ENCODE measurements at places on chromosomes 3 and 15. TPM values are rescaled to one million over a fixed set of nuclear protein-coding genes. Genes with fewer than 3 reads are reported as not detected.

DNA sequence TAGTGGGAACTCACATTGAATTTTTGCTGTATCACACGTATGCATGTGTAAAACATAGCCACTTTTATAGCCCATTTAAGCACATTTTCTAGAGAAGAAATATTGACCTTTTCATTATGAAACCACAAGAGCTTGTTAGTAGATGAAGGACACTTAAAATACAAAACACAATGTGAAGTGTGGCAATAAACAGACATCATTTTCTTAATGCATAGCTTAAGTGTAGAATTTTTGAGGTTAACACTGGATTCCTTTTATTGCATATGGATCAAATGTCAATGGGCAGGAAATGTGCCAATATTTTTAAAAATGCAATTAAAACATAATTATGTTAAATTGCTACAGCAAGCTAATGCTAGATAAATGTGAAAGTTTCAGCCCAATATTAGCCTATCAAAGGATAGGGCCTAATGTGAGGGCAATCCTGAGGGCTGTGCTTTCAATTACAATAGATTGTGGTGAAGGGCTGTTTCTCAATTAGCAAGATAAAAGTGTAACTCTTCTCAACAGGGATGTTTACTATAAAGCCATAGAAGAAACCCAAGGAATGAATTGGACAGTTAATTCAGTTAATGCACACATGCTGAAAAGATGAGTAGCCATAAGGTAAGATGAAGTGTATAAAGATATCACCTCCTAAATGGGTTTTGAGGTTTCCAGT lies 489.0 kb upstream of the CDIN1 start:
- no peak for DNase-seq

- peak; percentile 72 for DNase-seq
Observed at GRCh38 chr15:45205192-45205591, 17.4 kb upstream of the SHF start.

GRCh38 chr3:152183473-152183872 lies 85.3 kb upstream of the MBNL1 start:
- peak; percentile 49 for DNase-seq

Gene RTP1
- not detected for total RNA-seq

Gene WDR53
- total RNA-seq: 16.9 TPM

Gene KLHL6
- total RNA-seq: not detected

Gene CCDC54
- total RNA-seq: not detected
